ENCODE measurements at places on chromosomes 7 and 10. TPM values are rescaled to one million over a fixed set of nuclear protein-coding genes. Genes with fewer than 3 reads are reported as not detected.

- no peak overlapping the region for H3K4me3 ChIP-seq
- no peaks in the 10 kb centered on the region for H3K4me1 ChIP-seq
- H3K27ac ChIP-seq: no peak overlapping the region
- DNase-seq: no peak
- no peaks in the 10 kb centered on the region for H3K36me3 ChIP-seq
Observed at GRCh38 chr10:88058750-88059149, 195.3 kb downstream of the PTEN start.

DNA sequence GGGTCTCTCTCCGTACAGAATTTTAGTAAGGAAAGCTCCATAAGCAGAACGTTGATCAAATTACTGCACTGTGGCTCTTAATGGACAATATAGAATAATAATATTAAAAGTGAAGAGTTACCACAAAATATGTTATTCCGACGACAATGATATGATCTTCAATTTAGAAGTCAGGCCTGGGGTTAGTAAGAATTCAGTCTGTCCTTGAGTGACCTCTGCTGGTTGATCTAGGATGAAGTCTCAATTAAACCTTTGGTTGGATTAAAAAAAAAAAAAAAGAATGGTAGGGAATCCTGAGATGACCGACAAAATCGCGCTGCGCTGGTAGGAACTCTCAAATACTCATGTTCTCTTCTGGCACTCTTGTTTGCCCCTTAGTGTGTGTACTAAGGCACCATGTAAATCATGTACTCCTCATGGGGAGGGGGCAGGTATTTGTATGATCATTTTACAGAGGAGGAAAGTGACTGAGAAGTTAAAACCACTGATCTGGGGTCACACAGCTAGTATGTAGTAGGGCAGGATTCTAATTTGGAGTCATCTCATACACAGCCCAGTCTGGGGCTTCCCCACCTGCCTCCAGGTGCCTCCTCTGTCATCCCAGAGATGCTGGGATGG is 161.3 kb upstream of the NPVF start:
- H3K27ac ChIP-seq: no peak overlapping the region
- H3K4me3 ChIP-seq: no peak overlapping the region
- H3K4me1 ChIP-seq: peaks cover 7% of the 10 kb centered on the region
- DNase-seq: no peak
- peaks cover 7% of the 10 kb centered on the region for H3K27me3 ChIP-seq

DNA sequence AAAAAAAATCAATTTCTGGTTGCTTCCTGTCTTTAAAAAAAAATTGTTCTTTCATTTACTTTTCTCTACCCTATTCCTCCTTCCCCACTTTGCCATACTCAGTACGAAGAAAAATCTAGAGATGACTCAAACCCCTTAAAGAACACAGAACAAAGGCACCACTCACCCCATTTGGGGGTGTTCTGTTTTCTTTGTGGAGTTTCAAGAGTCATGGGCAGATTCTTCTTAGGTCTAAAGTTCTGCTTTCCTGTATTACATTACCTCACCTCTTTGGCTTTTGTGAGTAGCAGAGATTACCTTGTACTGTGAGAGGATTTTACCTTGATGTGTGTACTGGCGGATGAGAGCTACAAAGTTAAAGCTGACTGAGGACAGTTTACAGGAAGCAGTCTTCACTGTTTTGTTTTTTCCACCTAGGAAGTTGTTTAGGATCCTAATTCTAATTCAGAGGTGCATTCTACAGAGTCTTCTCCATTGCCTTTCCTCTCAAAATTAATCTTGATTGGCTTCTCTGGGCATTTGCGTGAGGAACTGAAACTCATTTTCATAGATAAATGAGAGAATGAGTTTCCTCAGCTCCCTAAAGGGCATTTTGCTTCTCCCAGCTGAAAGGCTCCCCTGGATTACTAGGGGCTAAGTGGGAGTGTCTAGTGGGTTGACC is 20.7 kb downstream of the AVL9 start:
- DNase-seq: no peak
- H3K27ac ChIP-seq: no peak overlapping the region
- H3K4me1 ChIP-seq: no peaks in the 10 kb centered on the region
- H3K27me3 ChIP-seq: no peaks in the 10 kb centered on the region
- no peak overlapping the region for H3K4me3 ChIP-seq
- no peaks in the 10 kb centered on the region for H3K36me3 ChIP-seq

DNA sequence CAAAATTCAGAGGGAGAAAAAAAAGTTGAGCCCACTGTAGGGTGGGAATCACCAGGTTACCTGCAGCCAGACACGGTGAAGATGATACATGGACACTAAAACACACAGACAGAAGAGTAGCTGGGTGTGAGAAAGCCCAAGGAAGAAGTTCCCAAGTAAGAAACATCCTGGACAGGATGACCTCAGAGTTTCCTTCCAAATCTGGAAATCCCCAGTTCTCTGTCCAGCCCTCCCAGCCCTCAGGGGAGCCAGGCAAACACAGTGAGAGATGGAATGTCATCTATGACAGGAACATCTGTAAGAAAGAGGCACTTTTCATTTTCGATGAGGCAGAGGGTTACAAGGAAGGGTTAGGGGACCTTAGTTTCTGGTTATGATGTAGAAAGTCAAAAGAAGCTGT is 125.1 kb upstream of the LYZL1 start:
- no peaks in the 10 kb centered on the region for H3K4me1 ChIP-seq
- H3K27me3 ChIP-seq: no peaks in the 10 kb centered on the region
- H3K36me3 ChIP-seq: no peaks in the 10 kb centered on the region
- DNase-seq: no peak

Gene PTF1A
- not detected for total RNA-seq

Gene NME8
- total RNA-seq: not detected

Gene STAG3
- total RNA-seq: 1.3 TPM

Measured in breast epithelium (tissue), 4 donors.